ENCODE measurements at places on chromosomes 11 and 22.

DNA sequence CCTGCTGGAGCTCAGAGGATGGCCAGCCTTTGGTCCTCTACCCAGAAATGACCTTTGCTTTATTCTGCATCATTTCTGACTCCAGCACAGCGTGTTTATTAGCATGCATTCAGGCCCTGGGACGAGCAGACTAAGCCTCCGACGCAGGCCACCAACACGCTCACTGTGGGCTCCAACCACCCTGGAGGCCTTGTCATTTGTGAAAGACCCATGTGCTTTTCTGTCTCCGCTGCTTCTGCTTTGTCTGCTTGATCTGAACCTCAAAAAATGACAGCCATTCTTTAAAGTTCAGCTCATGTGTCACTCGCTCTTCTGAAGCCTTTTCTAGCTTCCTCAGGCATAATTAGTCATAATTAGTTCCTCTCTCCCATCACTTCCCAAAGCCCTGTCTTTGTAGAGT, 109.1 kb upstream of the TIMP3 start:
- no peak for DNase-seq
- H3K27ac ChIP-seq: no peak overlapping the region
- no peak overlapping the region for H3K4me3 ChIP-seq
- H3K4me1 ChIP-seq: peaks cover 7% of the 10 kb centered on the region
- no peaks in the 10 kb centered on the region for H3K36me3 ChIP-seq

DNA sequence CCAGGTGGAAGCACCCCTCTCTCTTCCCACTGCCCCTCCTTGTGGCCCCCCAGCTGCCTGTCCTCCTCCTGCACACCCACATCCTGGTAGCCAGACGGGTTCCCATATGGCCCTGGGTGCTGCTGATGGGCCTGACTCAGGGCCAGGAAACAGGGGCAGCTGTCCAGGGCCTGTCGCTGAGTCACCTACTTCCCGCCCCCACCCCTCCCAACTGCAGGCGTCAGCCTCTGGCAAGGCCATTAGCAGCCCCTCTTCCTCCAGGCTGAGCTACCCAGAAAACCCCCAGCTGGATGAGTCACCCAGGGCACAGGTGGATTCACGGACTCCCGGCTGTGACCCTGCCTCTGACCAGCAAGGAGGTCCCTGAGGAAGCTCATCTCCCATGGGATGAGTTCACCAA, 6.9 kb upstream of the GAL start:
- peak; percentile 72 for DNase-seq
- H3K27me3 ChIP-seq: peaks cover 4% of the 10 kb centered on the region
- H3K27ac ChIP-seq: no peak overlapping the region

DNA sequence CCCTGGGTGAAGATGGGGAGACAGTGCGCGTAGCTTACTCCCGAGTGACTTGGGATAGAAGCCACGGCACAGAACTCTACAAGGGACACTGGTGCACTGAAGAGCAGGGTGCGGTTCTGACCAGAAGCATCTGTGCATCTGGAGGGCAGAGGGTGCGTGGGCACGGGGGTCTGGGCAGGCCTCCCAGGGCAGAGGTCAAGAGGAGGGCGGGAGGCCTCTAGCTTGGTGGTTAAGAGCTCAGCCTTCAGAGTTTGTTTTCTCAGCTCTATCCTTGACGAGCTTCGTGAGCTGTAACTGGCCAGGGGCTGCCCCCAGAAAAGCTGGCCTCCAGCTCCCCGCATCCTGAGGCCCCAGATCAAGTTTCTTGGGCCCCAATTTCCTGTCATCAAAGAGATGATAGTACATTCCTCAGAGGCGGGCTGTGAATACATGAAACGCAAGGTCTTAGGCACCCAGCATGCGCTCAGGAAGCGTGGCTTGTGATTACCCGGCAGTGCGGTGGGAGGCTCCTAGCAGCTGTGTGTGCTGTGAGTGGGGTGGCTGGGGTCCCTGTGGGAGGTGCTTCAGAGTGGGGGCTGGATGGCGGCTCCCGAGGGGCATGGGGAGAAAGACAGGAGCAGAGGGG, 6.0 kb upstream of the BID start:
- no peaks in the 10 kb centered on the region for H3K36me3 ChIP-seq
- no peaks in the 10 kb centered on the region for H3K27me3 ChIP-seq
- DNase-seq: no peak

DNA sequence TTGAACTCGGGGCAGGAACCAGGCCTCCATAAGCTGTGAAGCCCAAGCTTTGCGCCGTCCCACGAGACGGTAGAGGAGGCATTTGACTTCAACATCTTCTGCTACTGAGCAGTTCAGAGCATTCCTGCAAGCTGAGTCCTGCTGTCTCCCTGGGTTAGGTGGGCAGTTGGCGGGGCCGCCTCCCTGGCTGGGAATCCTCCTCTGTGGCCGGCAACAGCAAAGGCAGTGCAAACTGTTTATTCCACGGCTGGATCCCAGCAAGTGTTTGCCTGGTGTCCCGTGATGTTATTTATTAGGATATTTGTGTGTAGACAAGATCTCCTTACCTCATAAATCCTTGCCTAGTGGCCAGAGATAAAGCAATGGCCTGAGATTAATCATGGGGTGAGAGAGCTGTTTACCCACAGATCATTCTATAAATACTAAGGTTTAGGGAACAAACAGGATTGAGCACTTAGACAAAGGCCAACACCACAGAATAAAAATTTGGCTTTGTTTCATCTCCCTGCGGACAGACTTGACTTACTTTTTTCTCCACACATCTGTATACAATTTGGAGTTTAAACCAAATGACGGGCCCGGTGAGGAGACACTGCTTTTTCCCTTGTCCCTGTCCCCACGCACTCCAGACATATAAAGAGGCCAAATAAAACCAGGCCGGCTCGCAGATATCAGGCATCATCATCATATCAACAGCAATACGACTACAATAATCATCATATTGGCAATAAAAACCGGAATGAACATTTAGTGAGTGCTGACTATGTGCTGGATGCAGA, 63.4 kb downstream of the NAT10 start:
- H3K36me3 ChIP-seq: no peaks in the 10 kb centered on the region
- peak overlapping the region; percentile 62 for H3K27ac ChIP-seq
- H3K4me3 ChIP-seq: no peak overlapping the region

GRCh38 chr11:27456140-27456794, 16.3 kb downstream of the LGR4 start:
- H3K27ac ChIP-seq: peak overlapping the region; percentile 49
- H3K4me3 ChIP-seq: no peak overlapping the region
- peaks cover 31% of the 10 kb centered on the region for H3K4me1 ChIP-seq
- DNase-seq: no peak

DNA sequence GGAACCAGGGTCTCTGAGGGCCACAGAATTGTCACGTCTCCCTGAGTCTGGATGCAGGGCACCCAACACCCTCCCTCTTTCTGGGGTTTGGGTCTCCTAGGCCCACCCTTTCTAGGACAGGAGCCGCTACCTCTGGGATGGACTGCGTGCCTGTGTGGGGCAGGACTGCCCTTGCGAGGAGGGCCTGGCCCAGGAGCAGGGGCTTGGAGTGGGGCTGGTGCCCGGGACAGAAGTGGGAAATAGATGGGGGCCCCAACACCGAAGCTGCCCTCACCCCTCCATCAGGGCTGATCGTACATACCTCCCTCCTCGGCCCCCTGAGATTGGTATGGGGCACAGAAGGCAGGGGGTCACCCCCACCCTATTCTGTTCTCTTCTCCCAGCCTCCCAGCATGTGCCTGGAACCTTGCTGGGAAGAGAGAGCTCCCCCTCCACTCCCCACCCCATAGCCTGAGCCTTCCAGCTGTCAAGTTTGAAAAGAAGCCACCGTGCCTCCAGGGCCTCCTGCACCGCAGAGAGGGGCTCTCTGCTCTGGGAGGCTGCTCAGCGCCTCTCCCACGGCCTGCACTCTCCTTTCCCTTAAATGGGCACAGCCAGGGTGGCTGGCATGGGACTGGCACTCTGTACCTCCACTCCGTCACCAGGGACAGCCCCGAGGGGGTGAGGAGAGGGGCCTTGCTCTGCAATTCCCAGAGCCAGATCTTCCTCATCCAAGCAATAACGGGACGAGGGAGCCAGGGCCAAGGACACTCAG, 1.8 kb downstream of the LRRC10B start:
- no peak for DNase-seq
- H3K27ac ChIP-seq: no peak overlapping the region
- H3K4me3 ChIP-seq: no peak overlapping the region
- H3K27me3 ChIP-seq: peaks cover 19% of the 10 kb centered on the region

GRCh38 chr22:21807544-21808529, 59.6 kb downstream of the MAPK1 start:
- no peaks in the 10 kb centered on the region for H3K4me1 ChIP-seq
- H3K36me3 ChIP-seq: peaks cover 9% of the 10 kb centered on the region
- no peak for DNase-seq
- no peak overlapping the region for H3K27ac ChIP-seq
- no peak overlapping the region for H3K4me3 ChIP-seq
- H3K27me3 ChIP-seq: no peaks in the 10 kb centered on the region

GRCh38 chr11:120398132-120398531, 61.9 kb downstream of the ARHGEF12 start:
- no peaks in the 10 kb centered on the region for H3K36me3 ChIP-seq
- no peak overlapping the region for H3K27ac ChIP-seq
- no peak overlapping the region for H3K4me3 ChIP-seq

DNA sequence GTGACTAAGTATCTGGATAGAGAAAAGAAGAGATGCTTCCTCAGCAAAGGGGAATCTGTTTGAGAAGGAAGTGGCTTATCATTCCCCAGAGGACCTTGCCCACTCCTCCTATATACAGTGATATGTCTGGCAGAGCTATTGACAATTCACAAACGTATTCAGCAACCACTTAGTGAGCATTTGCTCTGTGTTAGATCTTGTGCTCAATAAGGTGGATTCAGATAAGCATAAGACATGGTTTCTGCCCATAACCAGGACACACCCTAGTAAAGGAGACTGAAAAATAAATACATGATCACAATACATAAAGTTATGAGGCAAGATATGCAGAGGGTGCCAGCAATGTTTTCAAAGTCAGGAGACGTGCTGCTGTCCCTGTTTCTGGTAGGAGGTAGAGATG, 1.4 kb downstream of the TMEM9B start:
- no peaks in the 10 kb centered on the region for H3K36me3 ChIP-seq
- no peaks in the 10 kb centered on the region for H3K27me3 ChIP-seq
- peak overlapping the region; percentile 97 for H3K27ac ChIP-seq

GRCh38 chr11:116917632-116918031, 80.2 kb upstream of the APOA1 start:
- H3K27ac ChIP-seq: no peak overlapping the region
- no peak for DNase-seq
- H3K27me3 ChIP-seq: no peaks in the 10 kb centered on the region
- H3K36me3 ChIP-seq: no peaks in the 10 kb centered on the region
- no peaks in the 10 kb centered on the region for H3K4me1 ChIP-seq

DNA sequence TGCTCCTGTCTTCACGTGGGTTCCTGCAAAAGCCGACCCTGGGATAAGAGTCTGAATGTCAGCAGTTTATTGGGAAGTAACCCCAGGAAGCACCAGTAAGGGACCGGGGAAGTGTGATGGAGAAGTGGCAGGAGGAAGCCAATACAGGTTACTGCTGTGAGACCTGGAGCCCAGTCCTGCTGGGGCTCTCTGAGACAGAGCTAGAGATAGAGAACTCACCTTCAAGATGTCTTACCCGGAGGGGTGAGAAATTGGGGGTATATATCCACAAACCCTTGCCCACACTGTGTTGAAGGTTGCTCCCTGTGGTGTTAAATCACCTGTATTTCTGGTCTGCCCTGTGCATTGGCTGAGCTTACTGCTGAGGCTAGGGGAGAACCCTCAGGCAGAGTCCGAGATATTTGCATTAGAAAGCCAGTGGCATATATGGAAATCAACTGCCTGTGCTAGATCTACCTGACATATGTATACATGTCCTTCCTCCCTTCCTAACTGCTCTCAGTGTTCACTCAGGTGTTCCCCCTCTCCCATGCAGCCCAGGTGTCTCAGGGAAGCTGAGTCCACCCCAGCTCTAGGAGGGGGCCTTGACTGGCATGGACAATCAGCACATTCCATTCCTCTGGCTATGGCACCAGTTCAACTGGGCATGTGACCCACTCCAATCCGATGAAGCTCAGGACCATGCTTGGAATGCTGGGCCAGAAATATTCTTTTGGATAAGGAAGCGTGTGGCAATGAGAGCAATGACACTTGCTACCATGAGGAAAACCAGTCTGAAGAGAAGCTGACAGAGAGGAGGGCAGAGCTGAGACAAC, 6.8 kb upstream of the MICAL2 start:
- no peaks in the 10 kb centered on the region for H3K27me3 ChIP-seq
- no peak overlapping the region for H3K4me3 ChIP-seq
- no peak for DNase-seq
- H3K27ac ChIP-seq: no peak overlapping the region

DNA sequence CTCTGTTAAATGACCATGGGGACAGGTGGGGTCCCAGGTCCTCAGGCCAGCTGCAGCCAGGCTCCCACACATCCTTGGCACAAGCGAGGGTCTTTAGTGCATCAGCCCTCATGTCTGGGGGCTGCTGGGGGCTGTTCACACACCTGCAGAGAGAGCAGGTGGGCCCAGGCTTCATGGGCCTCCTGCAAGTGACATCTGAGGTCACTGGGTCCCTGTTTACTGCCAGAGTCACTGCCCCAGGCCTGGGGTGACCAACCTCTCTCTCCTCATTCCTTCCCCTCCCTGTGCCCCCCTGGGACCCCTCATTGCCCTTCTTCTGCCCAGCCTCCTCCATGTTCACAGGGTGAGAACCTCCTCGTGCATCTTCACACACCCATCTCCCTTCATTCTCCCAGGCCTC, 92.4 kb downstream of the RTL6 start:
- no peak overlapping the region for H3K4me3 ChIP-seq
- no peak for DNase-seq
- no peaks in the 10 kb centered on the region for H3K27me3 ChIP-seq
- no peak overlapping the region for H3K27ac ChIP-seq
- H3K36me3 ChIP-seq: no peaks in the 10 kb centered on the region
- H3K4me1 ChIP-seq: peaks cover 3% of the 10 kb centered on the region

DNA sequence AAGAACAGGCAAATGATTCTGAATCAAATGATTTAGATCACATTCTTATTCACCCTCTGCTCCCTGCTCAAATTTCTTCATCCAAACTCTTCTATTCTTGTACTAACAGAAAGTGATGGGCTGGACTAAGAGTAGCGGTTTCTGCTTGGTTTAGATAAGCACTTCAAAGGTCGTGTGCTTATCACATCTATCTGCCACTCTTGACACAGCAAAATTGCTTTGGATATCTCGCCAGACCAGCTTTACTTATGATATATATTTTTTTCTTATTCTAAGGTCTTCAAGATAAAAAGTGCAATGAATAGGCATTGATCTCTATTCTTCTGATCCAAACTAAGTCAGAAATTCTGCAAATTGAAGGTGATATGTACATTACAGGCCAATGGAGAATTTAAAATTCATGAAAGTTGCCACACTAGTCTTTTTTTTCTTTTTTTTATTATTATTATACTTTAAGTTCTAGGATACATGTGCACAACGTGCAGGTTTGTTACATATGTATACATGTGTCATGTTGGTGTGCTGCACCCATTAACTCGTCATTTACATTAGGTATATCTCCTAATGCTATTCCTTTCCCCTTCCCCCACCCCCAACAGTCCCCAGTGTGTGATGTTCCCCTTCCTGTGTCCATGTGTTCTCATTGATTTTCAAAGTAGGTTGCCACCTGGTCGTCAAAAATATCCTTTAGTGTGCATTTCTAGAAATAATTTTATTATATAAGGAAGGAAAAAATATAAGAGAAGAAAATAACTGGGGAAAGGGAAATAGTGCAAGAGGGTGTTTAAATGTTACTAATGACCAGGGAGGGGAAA, 1941.0 kb upstream of the RAG2 start:
- no peaks in the 10 kb centered on the region for H3K36me3 ChIP-seq
- H3K4me3 ChIP-seq: no peak overlapping the region
- H3K27ac ChIP-seq: no peak overlapping the region
- H3K4me1 ChIP-seq: no peaks in the 10 kb centered on the region
